Stimulated activated naive CD4-positive, alpha-beta T cell treated with Interleukin-2 at 50 U/mL for 16 hours (primary cell): ENCODE measurements at places on chromosomes 7 and 10.

GRCh38 chr10:132487241-132488135, 50.1 kb upstream of the INPP5A start:
- DNase-seq, result no peak

DNA sequence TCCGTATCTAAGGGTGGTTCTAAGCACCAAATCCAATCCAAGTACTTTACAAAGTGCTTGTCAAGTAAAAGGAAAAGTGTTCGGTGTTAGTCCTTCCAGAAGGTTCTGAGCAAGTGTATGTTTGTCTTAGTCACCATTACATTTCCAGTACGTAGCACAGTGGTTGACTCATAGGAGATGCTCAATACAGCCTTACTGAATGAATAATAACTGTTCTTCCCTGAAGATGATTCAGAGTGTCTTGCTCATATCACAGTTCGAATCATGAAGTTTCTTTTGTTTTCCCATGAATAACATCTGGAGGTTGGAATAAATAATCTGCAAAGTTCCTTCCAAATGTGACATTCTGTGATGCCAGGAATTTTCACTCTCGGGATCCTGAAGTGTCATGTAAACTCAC, 53.4 kb downstream of the WNT2 start:
- no peak for DNase-seq

- DNase-seq, result no peak
These were observed 102.2 kb upstream of the CTTNBP2 start for GRCh38 chr7:117975476-117975875.

DNA sequence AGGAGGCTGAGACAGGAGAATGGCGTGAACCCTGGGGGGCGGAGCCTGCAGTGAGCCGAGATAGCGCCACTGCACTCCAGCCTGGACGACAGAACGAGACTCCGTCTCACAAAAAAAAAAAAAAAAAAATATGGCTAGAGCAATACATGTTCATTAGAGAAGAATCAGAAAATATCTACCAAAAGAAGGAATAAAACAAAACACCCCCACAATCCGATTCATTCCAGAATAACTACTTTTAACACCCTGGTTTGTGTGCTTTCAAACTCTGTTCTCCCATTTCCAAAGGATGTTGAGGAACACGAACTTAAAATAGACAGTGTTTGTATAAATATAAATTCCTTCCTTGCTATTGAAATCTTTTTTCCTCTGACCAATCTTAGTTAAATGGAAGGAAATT, 6.5 kb downstream of the PDSS1 start:
- DNase-seq, result no peak

DNA sequence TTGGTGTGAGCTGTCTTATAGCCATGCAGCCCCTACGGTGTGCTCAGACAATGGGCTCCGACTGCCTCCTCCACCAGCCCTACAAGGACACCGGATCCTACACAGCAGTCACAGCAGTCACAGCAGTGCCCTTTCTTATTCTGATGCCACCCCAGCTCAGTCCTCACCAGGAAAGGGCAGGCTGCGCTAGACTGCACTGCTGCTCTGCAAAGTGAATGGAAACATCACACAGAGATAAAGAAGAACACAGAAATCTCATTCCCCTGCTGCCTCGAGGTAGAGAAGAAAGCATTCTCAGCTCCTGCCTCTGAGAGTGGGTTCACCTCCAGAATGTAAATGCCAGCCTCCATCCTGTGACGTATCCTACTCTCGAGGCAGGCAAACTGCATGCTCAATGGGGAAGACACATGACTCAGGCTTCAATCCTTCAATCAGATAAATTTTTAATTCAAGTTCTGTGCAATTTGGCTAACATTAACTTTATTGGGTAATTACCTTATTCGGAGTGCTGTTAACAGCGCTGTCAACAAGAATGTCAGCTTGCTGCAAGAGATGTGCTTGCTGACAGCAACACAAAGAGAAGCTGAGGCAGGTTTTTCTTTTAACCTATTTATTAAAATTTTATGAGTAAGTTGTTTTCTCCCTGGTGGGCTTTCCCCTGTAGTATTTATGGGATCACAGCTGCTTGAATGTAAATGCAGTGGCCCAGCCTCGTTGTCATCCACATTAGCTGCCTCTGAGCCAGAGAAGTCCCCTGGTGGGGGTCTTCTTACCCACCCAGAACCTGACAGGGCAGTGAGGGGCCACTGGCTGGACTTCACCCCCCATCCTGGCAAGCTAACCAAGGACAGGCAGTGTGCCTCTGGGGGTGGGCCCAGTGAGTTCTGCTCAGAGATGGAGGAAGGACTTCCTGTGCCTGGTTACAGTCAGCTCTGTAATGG, 241.3 kb upstream of the KMT2E start:
- DNase-seq, result no peak

DNA sequence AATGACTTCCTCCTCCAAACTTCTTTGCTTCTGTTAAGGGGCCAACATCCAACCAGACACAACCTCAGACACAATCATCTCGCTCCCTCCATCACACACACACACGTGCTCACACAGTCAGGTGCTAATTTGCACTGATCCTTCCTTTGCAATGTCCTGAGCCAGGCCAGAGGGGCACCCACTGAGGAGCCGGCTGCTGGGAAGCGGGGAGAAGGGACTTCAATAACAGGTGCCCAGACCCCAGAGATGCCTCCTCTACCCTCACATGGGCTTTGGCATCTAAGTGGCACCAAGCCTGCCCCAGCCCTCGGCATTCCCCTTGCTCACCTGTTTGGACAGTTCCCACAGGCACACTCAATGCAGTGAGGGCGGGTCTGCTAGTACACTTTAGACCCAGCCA, 34.2 kb upstream of the SVOPL start:
- DNase-seq, result no peak

DNA sequence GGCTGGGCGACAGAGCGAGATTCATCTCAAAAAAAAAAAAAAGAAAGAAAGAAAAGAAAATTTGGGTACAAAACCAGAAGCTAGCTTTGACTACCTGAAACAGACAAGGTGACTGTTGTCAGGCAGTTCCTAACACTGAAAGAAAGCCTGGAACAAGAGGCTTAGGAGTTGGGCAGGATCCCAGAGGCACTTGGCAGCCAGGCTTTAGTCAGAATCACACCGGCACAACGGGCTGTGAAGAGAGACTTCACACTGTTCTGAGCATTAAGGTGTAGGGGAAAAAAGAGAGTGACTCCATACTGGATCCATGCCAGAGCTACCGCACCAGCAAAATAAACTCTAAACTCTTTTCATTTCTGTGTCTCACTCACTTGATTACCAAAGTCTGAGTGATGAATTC, 130.8 kb downstream of the ZNF467 start:
- DNase-seq, result no peak

DNA sequence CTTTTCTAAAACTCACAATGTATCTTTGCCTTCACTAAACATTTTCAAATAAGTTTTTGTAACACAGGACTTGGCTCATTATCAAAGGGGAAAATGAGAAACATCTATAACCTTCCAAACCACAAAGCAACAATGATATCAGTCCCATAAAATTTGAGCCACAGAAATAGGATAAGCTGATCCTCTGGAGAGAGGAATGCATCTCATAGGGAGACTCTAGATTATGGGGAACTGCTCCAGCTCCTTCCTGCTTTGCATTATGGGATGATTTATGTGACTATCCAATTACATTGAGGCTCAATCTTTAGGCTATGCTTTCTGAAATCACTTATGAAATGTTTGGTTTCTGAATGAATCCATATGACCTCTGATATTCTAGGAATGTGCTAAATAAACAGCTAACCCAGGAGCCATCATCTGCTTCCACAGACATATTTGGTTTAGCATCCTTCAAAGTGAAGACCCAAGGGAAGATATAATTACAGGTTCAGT, 70.4 kb downstream of the CUBN start:
- no peak for DNase-seq

DNA sequence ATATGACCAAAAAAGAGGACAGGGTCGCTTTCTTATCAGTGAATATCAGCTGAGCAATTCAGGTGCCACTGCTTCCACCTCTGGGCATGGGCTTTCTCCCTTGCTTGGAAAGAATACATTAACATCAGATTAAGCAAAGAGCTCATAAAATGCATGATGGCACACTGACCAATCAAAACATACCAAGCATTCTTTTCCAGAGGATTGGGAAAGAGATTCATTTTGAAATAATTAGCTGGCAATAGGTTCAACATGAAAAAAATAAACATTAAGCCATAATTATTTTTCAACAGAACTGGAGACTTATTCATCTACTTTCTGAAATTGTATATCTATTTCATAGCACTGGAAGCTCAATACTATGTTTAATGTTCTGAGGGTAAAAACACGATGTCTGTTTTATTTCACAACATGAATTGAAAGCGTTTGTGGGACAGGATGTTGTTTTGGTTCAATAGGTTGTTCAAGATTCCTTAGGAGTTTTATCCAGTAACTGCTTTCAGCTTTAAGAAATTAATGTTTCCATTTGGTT, 53.2 kb downstream of the TFAM start:
- DNase-seq, result no peak

DNA sequence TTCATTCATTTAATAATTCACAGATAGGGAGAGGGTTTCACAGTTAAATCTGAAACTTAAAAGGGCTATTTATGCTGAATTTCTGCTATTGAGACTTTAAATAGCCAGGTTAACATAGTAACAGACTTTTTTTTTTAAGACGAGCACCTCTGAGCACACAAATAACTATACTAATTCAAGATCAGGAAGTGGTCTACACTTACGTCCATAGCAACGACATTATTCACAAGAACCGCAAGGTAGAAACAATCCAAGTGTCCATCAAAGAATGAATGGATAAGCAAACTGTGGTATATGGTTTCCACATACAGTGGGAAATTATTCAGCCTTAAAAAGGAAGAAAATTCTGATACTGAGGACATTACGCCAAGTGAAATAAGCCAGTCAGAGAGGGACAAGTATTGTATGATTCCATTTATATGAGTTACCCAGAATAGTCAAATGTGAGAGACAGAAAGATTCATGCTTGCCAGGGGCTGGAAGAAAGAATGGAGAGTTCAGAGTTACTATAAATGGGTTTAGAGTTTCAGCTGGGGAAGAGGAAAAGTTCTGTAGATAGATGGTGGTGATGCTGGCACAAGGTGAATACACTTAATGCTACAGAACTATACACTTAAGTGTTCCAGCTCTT, 140.3 kb upstream of the LAMB4 start:
- no peak for DNase-seq

DNA sequence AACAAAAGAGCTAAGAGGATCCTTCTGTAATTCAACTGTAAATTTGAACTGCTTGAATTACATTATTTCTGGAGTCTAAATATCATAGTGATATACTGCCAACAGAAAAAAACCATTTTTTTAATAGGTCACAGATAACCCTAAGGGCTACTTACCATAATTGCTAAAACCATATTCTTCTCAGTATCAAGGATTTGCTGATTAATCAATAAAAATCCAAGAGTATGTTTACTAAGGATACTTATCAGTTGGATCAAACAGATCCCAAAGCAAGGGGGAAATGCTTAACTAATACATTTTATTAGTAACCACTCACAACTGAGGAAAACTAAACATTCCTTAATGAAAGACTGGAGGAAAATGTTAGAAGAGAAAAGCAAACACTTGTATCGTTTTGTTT, 166.0 kb downstream of the PIP4K2A start:
- no peak for DNase-seq

DNA sequence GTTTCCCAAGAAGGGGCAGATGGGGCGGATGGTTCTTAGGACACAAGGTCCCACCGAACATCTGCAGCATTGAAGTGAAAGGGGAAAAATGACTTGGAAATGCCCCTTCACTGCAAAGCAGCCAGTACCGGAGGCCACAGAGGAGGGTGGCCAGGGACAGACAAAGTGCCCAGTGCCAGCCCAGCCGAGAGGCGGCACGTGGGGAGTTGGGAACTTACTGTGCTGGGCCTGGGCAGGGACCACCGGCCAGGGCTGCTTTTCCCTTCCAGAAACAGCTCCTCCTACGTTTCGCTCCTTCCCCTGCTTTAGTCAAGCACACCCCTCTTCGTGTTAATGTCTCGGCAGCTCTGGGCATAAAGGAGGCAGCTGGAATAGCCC, 129.2 kb downstream of the TNS3 start:
- DNase-seq, result no peak

DNA sequence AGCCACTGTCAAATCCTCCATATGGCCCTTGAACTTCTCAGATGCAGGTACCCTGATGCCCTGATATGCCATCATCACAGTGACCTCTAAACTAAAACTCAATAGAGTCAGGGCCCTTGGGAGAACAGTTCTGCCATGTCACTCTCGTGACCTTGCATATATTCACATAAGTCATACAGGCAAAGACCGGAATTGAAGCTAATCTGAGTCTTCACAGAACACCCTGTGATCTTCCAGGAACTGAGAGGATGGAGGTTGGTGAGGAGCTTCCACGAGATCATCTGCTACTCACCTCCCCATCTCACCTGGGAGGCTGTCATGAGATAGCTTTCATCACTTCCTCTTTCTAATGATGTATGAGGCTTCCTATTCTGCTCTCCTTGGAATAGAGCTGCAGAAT, 228.7 kb upstream of the CCDC6 start:
- no peak for DNase-seq

- no peak for DNase-seq
These were observed 131.1 kb downstream of the PDE1C start for GRCh38 chr7:31939076-31939475.

DNA sequence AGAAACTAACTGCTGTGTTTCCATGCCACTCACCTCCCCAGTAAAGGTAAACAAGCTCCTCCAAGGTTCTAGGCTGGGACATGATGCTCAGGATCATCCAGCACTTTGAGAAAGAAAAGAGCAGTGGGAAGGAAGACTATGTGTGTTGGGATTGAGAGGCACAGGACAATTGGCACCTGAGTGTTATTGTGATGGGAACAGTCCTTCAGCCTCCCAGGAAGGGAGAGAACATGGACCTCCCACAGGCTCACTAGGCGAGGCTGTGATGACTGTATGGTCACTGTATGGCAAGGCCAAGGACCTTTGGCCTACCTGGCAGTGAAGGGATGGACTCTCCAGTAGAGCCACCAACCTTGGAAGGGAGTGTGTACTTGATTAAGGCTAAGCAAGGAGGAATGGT, 123.2 kb upstream of the UNC5B start:
- DNase-seq, result no peak

DNA sequence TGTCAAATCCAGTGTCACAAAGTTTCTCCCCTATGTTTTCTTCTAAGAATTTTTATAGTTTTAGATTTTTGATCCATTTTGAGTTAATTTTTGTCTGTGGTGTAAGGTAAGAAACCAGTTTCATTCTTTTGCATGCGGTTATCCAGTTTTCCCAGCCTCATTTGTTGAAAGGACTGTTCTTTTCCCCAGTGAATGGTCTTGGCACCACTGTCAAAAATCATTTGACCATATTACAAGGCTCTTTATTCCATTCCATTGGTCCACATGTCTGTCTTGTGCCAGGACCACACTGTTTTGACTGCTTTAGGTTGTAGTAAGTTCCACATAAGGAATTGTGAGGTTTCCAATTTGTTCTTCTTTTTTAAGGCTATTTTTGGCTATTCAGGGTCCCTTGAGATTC, 64.0 kb downstream of the INPP5A start:
- DNase-seq, result no peak

- DNase-seq, result no peak
These were observed 50.8 kb downstream of the C10orf120 start for GRCh38 chr10:122648599-122649428.

DNA sequence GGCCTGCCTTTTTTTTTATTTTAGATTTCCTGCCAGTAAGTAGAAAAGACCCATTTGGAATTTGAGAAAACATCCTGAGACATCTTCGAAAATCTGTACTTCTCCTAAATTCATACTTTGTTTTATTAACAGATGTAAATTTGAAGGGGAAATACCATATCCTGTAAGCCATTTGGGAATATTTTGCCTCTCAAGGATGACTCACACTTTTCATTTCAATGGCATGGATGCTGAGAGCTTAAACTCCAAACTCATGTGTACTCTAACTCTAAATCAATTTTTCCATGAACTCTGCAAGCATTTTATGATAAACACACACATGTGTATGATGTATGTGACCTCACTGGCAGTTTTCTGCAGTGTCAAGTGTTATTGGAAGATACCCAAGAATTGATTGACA, 89.0 kb downstream of the SEMA3A start:
- DNase-seq, result no peak
